ELR (cell line): ENCODE measurements at places on chromosomes 13 and 19.

DNA sequence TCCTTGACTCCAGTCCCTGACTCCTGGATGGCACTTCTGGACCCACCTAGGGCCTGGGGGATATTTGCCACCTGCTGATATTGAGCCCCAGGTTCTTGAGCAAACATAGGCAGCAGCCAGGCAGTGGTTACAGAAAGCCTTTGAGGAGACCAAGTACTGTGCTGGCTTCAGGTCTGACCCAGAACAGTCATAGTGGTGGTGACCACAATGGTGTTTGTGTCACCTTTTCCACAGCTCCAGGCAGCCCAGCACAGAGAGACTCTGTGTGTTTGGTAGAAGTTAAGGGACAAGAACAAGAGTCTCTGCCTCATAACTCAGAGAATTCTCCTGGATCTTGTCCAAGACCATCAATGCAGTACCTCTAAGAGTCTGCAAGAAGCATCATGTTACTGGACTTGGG lies 14.6 kb upstream of the CLC start:
- DNase-seq: no peak

- DNase-seq: no peak
Observed at GRCh38 chr19:45047188-45047797, 8.4 kb downstream of the CLASRP start.

- DNase-seq: peak; percentile 97
Observed at GRCh38 chr19:44954649-44955504, at the start of gene CLPTM1. Gene CLPTM1, plus strand, starts transcription at chr19:44955380. Its CDS starts 16 bp downstream, at chr19:44955396.

- DNase-seq: no peak
Observed at GRCh38 chr13:22717036-22717435, 463.7 kb upstream of the SGCG start.

DNA sequence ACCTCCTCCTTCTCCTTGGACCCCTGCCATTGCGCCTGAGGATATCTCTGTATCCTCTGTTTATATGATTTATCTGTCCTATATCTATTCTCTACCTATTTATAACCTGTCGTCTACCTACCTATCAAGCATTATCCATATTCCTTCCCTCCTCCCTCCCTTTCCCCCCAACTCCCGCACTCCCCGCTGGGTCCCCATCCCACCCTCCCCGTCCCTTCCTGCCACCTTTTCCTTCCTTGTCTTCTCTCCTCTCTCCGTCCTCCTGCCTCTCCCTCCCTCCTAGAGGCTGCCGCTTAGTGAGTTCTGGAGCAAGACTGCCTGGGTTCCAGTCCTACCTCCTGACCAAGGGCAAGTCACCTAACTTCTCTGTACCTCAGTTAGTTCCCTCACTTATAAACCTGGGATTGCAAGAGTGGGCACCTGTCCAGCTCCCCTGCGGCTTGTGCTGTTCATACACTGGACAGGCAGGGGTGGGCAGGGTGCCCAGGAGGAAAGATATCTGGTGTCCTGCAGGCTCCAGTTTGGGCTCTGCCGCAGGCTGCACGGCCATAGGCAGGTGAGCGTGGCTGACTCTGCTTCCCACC lies 16.1 kb downstream of the TTYH1 start:
- no peak for DNase-seq

DNA sequence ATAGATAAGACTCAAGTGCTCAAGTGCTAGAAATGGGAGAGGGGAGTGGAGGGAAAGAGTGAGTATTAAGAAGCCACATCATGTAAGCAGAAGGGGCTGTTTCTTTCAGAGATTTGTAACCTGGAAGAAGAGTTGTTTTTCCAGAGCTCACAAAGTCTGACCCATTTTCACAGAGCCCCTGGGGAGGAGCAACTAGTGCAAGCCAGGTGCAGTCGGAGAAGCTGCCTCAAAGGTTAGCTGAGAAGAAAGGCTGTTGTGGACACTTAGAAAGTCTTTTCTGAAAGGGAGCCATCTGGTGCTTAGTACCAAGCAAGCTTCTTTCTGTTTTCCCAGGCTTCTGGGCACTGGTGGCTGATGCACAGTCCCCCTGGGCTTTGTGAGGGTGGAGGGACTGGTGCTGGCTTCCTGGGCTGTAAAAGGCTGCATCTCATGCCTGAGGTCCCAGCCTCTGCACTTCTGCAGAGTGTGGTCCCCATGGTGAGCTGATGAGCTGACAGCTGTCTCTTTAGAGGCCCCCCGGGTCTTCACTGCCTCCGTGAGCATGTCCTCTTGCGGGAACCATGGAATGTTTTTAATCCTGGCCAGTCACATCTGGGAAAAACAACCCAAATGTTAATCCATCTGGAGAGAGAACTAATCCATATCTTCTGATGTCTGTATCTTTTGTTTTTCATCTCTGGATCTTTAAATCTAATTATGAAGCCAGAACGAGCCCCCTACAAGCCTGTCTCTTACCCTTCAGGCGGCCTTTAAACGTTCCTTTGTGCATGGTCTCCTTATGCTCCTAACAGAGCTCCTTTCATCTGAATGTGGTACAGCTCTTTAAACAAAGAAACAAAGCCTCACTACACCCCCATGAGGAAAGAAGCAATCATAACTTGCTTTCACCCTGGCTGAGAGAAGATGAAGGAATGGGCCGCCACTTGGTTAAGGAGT lies 40.2 kb downstream of the OLFM4 start:
- no peak for DNase-seq

DNA sequence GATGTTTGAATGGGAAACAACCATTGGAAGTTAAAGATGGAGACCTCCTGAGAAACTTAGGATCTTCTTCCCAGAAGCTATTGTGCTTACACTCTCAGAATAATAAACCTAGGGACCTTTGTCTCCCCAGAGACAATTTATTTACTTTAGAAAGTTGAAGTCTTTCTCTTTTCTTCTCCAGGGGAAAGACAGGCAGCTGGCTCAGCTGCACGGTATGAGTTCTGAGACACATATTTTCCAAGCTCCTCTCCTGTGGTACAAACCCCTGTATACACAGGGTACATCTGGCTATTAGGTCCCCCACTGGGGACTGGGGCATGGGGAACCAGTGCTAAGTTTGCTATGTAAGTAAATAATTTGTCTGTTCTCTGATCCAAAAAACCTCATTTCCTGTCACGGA lies 67.5 kb upstream of the POSTN start:
- DNase-seq: no peak

DNA sequence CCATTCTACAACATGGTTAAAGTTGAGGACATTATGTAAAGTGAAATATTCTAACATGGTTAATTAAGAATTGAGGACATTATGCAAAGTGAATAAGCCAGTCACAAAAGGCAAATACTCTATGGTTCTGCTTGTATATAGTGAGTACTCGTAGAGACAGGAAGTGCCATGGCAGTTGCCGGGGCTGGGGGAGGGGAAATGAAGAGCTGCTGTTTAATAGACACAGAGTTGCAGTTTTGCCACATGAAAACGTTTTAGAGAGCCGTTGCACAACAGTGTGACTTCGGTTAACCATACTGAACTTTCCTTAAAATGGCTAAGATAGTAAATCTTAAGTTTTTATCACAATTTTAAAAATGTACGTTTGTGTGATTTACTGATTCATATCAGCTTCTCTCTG lies 176.9 kb downstream of the SHISA2 start:
- DNase-seq: no peak

DNA sequence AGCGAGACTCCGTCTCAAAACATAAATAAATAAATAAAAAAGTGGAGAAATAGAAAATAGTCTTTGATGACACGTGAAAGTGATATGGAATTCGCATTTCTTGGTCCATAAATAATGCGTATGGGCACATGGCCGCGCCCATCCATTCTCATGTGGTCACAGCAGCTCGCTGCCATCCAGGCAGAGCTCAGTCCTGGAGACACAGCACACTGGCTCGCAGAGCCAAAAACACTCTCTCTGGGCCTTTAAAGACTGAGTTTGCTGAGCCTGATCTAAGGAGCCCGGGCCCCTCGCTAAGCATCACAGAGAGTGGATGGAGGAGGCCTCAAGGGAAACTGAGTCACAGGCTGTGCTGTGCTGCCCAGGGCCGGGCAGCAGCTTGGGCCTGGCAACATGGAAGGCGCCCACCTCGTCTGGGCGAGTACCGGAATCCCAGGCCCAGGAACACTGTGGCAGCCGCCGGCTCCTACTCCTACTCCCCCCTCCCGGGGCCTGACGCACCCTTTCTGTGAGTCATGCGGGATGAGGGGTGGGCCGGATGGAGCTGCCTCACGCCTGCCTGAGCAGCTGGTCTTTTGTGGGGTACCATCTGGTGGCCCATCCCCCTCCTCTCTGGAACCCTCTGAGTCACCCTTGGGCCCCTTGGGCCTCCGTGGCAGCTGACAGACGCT lies 28.9 kb upstream of the CACTIN start:
- peak; percentile 99 for DNase-seq

GRCh38 chr19:5695649-5696195 lies 5.6 kb downstream of the RPL36 start:
- DNase-seq: no peak

DNA sequence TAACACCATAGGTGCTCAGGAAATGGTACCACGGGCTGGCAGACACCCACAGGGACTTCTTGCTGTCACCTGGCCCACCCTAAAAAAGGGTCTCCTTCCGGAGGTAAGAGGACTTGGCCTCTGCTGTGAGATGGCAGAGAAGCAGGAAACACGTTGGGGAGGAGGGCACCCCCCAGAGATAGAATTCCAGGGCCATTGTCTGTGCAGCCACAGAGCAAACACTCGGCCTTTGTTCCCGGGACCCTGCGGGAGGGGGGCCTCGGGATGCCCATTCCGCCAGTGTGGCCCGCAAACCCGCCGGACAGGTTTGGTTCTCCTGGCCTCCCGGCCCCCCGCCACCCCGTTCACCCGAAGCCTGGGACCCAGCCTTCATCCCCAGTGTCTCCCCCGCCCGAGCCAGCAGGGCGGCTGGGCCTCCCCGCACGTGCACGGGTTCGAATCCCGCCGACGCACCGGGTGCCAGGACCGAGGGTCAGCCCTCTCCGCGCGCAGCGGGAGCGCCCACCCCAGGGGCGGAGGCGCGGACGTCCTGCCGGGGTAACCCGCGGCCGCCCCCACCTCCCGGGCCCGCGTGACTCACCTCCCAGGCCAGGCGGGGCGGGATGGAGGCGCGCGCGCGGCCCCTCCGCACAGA lies 714 bp downstream of the PLPP2 start:
- peak; percentile 66 for DNase-seq

DNA sequence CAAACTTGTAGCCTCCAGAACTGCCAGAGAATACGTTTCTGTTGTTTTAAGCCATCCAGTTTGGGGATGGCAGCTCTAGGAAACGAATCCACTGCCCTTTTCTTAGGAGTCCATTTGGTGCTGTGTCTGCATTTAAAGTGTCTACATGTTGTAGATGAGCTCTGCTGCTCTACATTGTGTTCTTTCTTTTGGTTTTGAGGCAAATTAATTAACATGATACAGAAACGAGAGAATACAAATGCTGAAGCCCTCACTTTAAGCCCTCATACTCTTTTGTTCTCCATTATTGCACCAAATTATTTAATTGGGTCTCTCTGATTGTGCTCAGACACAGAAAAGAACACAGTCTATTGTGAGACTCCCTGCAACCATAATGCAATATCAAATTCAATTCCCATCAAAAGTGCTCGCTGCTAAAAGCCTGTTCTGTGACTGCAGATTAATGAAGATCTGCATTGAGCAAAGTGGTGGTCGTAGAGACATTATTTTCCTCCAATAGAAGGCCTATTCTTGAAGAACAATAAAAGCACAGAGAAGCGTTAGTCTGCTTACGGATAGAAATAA lies 166.3 kb upstream of the SOX21 start:
- DNase-seq: no peak

DNA sequence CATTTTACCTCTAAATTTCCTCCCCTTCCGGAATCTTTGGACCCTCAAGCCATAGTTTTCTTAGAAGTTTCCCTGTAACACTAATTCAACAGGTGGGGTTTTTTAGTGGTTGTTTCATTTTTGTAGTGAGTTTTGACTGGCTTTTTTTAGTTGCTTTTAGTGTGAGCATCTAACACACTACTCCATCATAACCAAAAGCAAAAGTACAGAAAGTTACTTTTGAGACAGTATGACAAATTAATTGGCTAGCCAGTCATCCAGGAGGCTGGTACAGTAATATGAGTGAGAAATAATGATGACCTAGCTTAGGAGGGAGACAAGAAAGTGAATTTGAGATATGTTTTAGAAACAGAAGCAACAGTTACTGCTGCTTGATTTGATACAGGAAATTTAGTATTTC lies 71.5 kb downstream of the DNAJC15 start:
- peak; percentile 19 for DNase-seq
